Neural progenitor cell (in vitro differentiated cells): ENCODE measurements at places on chromosomes 2 and 18. TPM values are rescaled to one million over a fixed set of nuclear protein-coding genes. Genes with fewer than 3 reads are reported as not detected.

The PDE1A gene
- total RNA-seq: 0.06 TPM in 1 of 2 replicates, not detected in the other

The SERPINB11 gene
- total RNA-seq: not detected in 2 replicates

- DNase-seq: no peak
Measured at GRCh38 chr18:9750112-9750511, 42.0 kb downstream of the RAB31 start.

GRCh38 chr2:233416706-233417105, 62.4 kb downstream of the DGKD start:
- no peak for DNase-seq

DNA sequence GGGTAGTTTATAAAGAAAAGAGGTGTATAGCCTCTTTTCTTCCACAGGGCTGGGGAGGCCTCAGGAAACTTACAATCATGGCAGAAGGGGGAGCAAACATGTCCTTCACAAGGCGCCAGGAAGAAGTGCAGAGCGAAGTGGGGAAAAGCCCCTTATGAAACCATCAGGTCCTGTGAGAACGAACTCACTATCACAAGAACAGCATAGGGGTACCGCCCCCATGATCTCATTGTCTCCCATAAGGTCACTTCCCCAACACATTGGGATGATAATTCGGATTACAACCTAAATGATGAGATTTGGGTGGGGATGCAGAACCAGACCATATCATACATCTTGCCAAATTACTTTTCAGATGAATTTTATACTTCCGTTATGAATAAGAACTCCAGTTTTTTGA, 32.4 kb downstream of the RALB start:
- DNase-seq: no peak
